Esophagus muscularis mucosa (tissue), 4 donors: ENCODE measurements at places on chromosomes 6 and 20. TPM values are rescaled to one million over a fixed set of nuclear protein-coding genes. Genes with fewer than 3 reads are reported as not detected.

The TAAR5 gene
- total RNA-seq = not detected

The FAM50B gene
- 26.6 TPM for total RNA-seq

The BLTP3A gene
- total RNA-seq = 8.3 TPM

The GSTA3 gene
- not detected for total RNA-seq

DNA sequence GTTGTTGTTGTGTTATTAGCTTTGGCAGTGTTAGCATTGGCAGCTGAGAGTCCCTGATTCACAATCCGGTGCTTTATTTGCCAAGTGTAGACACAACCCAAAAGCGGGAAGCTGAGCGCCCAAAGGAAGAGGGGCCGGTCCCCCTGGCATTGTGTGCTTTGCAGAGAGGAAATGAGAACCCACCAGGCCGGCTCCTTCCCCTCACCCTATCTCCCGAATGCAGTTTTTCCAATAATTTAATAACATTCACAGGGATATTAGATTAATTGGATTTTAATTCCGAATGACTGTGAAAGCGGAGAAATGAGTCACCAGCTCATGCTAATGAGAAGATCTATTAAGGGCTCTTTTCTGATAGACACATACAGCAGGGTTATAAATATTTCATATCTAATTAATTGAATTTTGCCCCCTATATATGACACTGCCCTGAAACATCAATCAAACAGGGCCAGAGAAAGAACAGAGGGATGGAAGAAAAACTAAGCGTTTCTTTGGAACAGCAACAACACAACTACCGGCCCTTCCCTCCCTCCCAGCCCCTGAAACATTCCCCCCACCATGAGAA lies 143.8 kb downstream of the MBOAT1 start:
- DNase-seq = no peak
- no peak overlapping the region for H3K27ac ChIP-seq
- H3K36me3 ChIP-seq = no peaks in the 10 kb centered on the region
- H3K4me3 ChIP-seq = no peak overlapping the region
- no peaks in the 10 kb centered on the region for H3K27me3 ChIP-seq

DNA sequence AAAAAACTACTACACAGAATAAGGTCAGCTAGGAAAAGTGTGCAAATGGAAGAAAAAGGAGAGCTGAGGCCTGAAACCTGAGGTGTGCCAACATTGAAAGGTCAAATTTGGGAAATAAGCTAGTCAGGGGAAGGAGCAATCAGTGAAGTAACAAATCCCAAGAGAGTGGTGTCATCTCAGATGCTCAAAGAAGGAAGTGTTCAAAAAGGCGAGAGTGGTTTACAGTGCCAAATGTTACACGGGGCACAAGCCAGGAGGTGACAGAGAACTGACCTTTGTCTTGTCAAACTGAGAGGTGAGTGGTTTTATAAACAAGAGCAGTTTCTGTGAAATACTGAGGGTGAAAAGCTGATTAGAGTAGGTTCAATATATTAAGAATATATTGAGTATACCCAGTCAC lies 83.0 kb upstream of the TCF21 start:
- no peak for DNase-seq
- H3K27ac ChIP-seq = no peak overlapping the region
- H3K4me3 ChIP-seq = no peak overlapping the region
- no peaks in the 10 kb centered on the region for H3K4me1 ChIP-seq
- no peaks in the 10 kb centered on the region for H3K36me3 ChIP-seq

DNA sequence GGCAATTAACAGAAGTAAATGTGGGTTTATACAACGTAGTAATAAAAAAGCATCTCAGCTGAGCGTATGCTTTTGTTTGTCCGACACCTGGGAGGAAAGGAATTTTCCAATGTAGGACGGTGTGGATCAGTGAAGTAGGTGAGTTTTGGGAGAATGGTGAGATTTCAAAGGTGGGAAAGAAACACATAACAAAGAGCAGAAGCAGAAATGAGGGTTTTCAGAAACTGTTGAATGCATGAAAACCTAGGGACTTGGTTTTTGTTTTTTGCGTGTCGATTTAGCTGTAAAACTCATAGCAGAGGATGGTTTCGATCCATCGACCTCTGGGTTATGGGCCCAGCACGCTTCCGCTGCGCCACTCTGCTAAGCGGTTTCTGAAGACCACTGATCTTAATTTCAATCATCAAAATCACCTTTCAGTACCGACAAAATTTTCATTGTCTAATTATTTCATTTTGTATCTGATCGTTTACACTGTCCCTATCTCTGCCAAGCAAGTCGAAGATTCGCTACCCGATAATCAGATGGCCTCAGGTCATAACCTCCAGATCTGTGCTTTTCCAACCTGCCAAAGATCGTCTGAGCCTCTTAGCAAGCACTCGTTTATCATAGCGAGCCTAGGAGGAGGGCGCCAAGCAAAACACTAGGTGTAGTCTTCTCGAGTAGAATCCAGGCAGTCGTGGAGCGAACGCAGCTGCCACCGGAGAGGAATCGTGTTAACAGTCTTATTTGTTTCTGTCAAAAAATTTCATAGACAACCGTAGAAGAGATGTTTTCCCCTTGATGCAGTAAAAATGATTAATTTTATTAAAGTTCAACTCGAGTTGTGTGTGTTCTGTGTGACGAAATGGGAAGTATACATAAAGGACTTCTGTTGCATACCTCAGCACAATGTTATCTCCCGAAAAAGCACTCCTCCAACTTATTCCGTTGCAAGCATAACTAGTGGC lies 20.9 kb upstream of the POM121L2 start:
- H3K4me3 ChIP-seq = no peak overlapping the region
- DNase-seq = no peak
- no peaks in the 10 kb centered on the region for H3K27me3 ChIP-seq
- no peaks in the 10 kb centered on the region for H3K4me1 ChIP-seq
- H3K36me3 ChIP-seq = no peaks in the 10 kb centered on the region
- no peak overlapping the region for H3K27ac ChIP-seq

DNA sequence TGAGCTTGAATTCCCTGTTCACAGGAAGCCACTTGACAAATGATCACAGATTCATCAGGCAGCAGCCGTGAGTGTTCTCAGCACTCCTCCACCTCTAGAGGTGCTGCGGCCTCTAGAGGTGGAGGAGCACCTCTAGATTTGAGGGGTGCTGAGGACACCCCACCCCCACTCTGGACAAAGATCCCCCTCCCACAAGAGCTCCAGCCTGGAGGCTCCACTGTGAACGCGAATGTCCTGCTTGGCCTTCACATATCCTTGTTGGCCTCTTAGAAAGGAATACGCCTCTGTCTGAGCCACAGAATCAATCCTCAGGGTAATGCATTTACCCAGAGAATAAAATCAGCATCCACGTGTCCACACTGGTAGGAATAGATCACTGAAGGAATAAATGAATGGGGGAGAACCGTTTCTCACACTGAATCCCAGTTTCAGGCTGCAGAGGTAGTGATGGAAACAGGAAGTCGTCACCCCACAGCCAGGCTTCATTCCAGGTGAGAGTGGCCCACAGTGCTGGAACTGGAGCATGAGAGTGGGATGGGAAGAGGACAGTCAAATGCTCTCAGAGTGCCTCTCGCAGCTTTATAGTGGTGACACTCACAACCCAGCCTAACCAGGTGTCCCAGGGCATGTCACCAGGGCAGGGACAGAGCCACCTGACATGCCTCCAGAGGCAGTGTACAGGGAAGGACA lies 16.6 kb downstream of the NPEPL1 start:
- H3K4me1 ChIP-seq = peaks cover 5% of the 10 kb centered on the region
- no peaks in the 10 kb centered on the region for H3K27me3 ChIP-seq
- H3K36me3 ChIP-seq = peaks cover 39% of the 10 kb centered on the region
- peak; percentile 90 for DNase-seq
- H3K27ac ChIP-seq = no peak overlapping the region

GRCh38 chr6:140208286-140208685 lies 833.8 kb upstream of the CITED2 start:
- no peak overlapping the region for H3K27ac ChIP-seq
- peaks cover 10% of the 10 kb centered on the region for H3K4me1 ChIP-seq
- no peak overlapping the region for H3K4me3 ChIP-seq
- no peaks in the 10 kb centered on the region for H3K36me3 ChIP-seq

DNA sequence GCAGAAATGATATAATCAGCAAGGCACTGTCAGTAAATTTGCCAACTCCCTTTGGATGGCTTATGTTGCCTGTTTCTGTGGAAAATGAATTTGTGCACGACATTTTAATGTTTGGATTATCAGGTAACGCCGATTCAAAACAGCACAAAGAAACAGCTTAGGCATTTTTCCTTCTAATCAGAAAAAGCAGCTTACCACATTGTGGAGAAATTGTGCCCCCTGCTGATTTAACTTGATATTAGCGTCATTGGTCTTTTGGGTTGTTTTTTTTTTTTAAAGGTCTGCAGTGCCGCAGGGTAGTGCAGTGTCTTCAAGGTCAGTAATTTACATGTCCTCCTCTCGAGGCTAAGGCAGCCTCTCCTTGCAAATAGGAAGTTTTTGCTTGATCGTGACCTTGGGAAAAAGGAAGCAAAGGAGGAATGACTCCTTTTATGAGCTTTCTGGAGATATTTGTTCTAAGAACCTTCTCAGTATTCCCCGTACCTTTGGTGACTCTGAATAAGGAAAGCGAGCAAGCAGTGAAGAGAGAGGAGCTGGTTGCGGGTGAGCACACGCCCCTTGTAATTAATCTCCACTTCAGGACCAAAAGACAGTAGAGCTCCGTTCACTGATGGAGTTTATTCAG lies 79.1 kb downstream of the ELOVL4 start:
- H3K27me3 ChIP-seq = no peaks in the 10 kb centered on the region
- H3K27ac ChIP-seq = no peak overlapping the region
- no peak for DNase-seq
- no peaks in the 10 kb centered on the region for H3K36me3 ChIP-seq
- H3K4me3 ChIP-seq = no peak overlapping the region
- H3K4me1 ChIP-seq = no peaks in the 10 kb centered on the region

DNA sequence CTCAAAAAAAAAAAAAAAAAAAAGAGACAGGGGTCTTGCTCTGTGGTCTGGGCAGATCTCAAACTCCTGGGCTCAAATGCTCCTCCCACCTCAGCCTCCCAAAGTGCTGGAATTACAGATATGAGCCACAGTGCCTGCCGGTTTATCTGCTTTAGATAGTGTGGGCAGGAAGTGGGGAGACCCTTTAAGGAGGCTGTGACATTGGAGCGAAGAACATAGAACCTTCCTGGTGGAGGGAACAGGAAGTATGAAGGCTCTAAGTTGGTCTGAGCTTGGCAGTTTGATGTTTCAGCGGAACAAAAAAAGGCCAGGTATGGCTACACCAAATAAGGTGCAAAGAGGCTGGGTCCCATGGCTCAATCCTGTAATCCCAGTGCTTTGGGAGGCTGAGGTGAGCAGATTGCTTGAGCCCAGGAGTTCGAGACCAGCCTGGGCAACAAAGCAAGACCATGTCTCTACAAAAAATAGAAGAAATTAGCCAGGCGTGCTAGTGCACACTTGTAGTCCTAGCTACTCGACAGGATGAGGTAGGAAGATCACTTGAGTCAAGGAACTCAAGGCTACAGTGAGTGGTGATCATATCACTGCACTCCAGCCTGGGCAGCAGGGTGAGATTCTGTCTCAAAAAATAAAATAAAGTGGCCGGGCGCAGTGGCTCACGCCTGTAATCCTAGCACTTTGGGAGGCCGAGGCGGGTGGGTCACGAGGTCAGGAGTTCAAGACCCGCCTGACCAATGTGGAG lies 8.7 kb upstream of the ZMYND8 start:
- H3K27ac ChIP-seq = no peak overlapping the region
- peaks cover 21% of the 10 kb centered on the region for H3K4me1 ChIP-seq
- H3K4me3 ChIP-seq = no peak overlapping the region
- no peaks in the 10 kb centered on the region for H3K36me3 ChIP-seq

GRCh38 chr6:111210194-111210728 lies 123.0 kb downstream of the SLC16A10 start:
- no peak overlapping the region for H3K4me3 ChIP-seq
- no peak for DNase-seq
- peaks cover 4% of the 10 kb centered on the region for H3K4me1 ChIP-seq
- H3K27ac ChIP-seq = no peak overlapping the region
- H3K36me3 ChIP-seq = no peaks in the 10 kb centered on the region
- no peaks in the 10 kb centered on the region for H3K27me3 ChIP-seq

- no peak overlapping the region for H3K27ac ChIP-seq
- H3K4me3 ChIP-seq = no peak overlapping the region
- H3K4me1 ChIP-seq = peaks cover 5% of the 10 kb centered on the region
- DNase-seq = no peak
- no peaks in the 10 kb centered on the region for H3K36me3 ChIP-seq
Measured at GRCh38 chr6:124793398-124793797, 168.8 kb upstream of the RNF217 start.

GRCh38 chr6:6771224-6771945 lies 182.9 kb downstream of the LY86 start:
- no peak overlapping the region for H3K27ac ChIP-seq
- no peaks in the 10 kb centered on the region for H3K36me3 ChIP-seq
- no peaks in the 10 kb centered on the region for H3K4me1 ChIP-seq
- H3K27me3 ChIP-seq = no peaks in the 10 kb centered on the region
- no peak for DNase-seq

GRCh38 chr6:114650891-114651290 lies 308.1 kb upstream of the HS3ST5 start:
- DNase-seq = no peak
- H3K27ac ChIP-seq = no peak overlapping the region
- no peaks in the 10 kb centered on the region for H3K27me3 ChIP-seq
- no peak overlapping the region for H3K4me3 ChIP-seq
- H3K4me1 ChIP-seq = no peaks in the 10 kb centered on the region

DNA sequence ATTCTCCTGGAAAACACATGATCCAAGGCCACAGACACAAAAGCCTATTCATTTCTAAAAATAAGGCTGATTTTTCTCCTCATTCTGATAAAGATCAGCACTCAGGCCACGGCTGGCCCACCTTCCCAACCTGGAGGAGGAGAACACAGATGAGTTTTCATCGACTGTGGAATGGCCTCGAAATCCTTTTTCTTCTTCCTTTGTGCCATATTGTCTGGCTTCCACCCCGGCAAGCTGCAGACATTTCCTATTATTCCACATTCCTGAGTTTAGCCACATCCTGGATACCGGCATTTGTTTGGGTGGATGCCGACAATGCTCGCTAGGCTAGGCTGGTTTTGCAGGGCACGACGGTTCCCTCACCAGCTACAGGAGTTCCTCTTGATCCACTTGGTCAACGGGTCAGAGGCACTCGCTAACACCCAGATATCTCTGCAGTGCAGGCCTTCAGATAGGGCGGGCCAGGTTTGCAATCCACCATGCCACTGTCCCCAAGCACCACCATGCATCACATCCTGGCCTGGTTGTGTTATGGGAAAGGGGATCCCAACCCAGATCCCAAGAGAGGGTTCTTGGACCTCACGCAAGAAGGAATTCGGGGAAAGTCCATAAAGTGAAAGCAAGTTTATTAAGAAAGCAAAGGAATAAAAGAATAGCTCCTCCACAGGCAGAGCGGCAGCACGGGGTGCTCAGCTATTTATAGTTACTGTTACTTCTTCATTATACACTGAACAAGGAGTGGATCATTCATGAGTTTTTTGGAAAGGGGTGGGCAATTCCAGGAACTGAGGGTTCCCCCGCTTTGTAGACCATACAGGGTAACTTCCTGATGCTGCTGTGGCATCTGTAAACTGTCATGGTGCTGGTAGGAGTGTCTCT lies 4.2 kb upstream of the CTSZ start:
- no peak overlapping the region for H3K27ac ChIP-seq
- H3K27me3 ChIP-seq = no peaks in the 10 kb centered on the region
- DNase-seq = no peak
